ENCODE measurements at places on chromosomes 6 and 20. TPM values are rescaled to one million over a fixed set of nuclear protein-coding genes. Genes with fewer than 3 reads are reported as not detected.
A peak's percentile ranks its signal among the peaks of the same experiment; 100 is the strongest.

DNA sequence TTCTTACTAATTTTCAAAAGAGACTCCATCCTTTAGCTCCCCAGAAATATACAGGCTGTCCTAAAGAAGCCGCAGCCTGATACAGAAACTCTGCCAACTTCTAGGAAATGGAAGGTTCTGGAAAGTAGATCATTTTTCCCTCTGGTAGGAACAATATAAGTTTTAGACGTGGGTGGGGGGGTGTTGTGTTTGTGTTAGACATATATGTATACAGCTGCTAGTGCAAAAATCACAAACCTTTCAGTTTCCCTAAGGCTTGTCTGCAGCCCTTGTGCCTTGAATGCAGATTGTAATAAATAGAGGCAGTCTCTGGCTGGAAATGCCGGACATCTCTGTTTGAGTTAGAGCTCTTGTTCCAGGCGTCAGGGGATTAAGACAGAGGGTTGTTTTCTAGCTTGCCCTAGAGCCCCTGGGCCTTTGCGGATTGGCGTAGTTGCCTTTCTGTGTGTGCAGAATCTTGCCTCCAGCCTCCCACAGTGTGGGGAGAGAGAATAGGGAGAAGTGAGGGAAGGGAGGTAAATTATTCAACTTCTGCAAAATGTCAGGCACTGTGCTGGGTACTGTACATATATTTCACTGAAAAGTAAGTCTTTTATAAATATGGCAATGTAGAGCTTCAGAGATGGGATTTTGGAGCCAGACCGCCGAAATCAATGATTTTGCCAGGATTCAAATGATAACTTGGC, 269.7 kb downstream of the PRL start:
- DNase-seq: no peak

DNA sequence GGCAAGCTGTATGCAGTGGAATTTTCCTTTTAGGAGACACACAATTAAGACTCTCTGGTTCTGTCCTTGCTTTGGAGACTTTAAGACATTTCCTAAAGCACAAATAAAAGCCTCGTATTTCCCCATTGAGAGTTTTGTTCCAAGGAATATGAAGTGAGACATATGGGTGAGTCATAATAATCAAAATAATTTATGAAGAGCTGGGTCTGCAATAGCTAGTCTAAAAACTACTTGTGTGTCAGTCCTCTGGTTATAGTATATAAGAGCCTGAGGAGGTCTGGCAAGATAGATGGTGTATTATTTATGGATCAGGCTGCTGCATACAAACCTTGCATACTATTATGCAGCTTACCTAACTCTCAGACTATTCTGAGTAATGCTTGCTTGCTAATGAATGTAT, 142.6 kb downstream of the ADGRG6 start:
- DNase-seq: no peak

- no peak for DNase-seq
These were observed 21.5 kb downstream of the RAB44 start for GRCh38 chr6:36719126-36719525.

GRCh38 chr6:12065321-12066140, 53.4 kb downstream of the HIVEP1 start:
- DNase-seq: no peak

DNA sequence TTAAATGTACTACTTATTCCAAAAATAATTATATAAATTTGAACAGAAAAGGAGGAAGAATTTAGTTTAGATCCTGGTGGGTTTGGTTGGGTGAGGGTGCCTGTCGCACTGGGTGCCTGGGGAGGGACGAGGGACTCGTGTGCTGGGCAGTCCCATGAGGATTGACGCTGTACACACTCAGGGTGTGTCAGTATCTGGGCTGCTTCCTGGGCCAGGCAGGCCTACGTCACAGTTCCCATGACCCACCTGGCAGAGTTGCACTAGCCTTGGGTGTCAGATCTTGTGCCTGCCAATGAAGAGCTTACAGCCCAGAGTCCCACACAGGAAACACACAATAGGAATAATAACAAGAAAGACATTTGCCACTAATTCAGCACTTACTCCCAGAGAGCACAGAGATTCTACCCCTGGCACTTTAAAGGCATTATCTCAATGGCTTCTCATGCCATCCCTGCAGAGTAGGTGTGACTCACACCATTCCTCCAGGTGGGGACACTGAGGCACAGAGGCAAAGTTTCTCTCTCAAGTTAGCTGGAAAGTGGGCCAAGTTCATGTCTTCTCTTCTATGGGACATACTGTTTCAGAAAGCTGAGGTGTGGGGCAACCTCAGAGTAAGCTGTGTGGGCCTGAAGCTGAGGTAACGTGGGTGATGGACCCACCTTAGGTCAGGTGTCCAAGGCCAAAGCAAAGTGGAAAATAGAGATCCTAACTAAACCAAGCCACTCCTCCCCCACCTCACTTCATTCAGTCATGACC, 1.3 kb upstream of the SDCBP2 start:
- DNase-seq: no peak

GRCh38 chr20:52311209-52311794, 119.7 kb upstream of the ZFP64 start:
- no peak for DNase-seq

DNA sequence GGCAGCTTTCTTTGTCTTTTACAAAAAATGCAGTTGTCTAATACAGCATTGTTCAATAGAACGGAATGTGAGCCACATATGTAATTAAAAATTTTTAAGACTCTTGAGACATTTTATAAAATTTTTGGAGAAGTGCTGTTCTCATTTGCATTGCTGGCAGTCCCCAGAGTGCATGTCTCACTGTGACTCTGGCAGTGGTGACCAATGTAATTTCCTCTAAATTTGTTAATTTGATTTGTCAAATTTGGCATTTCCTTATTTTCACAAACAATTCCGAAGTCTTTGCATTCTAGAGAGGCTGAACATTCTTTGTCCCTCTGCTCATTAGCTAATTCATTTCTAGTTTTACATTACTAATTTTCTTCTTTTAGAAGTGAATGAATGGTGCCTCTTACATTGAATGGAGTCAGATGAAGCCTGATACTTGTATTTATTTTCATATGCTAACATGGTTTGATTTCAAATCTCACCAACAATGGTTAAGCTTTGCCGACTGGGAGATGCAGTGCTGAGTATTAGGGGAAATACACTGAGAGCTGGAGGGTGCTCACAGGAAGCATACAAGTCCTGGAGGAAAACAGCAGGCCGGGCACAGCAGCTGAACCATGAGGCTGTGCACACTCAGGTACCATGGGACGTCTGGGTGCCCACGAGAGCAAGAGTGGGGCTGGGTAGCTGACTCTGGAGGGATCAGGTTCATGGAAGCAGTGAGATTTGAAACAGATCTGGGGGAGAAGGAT, 68.5 kb upstream of the ARMC2 start:
- no peak for DNase-seq

- peak; percentile 62 for DNase-seq
These were observed 1.7 kb downstream of the RPS6KA2 start for GRCh38 chr6:166625356-166625755.

- peak; percentile 82 for DNase-seq
These were observed 230.9 kb upstream of the SULF2 start for GRCh38 chr20:48015943-48016723.

- DNase-seq: peak; percentile 89
These were observed 188.3 kb upstream of the AGPAT4 start for GRCh38 chr6:161462148-161462547.

DNA sequence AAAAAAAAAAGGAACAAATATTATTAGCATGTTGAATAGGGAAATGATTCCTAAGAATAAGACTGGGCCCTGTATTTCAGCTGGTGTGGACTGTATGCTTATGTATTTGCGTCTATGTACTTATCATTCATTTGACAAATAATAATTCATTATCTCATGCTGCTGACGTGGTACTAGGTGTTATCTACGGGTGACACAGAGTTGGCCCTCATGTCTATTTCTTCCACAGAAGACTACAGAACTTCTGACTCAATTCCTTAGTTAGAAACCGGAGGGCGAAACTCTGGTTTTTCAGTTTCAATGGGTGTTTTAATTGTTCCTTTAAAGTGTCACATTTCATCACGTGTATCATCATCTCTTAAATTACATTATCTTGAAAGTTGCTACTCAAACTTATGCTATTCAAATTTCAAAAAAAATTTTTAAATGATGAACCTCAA, 305.9 kb downstream of the CLIC5 start:
- DNase-seq: no peak

- DNase-seq: no peak
These were observed 178.2 kb upstream of the HEY2 start for GRCh38 chr6:125571207-125571755.

DNA sequence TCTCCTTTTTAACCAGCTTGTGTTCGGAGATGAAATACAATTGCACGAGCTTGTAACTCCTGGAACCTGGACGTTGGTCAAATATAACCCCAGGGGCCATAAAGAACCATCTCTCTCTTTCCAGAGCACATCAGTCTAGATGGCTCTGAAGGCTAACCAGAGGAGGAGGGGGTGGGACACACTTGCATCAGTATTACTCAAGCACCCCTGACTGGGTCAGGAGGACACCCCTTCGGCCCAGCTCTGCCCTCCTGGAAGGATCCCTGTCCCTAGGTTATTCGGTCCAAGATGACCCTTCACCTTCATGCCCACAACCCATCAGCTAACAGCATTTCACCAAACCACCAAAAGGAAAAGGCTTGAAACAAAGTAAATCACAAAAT, 67.1 kb downstream of the FYN start:
- no peak for DNase-seq

DNA sequence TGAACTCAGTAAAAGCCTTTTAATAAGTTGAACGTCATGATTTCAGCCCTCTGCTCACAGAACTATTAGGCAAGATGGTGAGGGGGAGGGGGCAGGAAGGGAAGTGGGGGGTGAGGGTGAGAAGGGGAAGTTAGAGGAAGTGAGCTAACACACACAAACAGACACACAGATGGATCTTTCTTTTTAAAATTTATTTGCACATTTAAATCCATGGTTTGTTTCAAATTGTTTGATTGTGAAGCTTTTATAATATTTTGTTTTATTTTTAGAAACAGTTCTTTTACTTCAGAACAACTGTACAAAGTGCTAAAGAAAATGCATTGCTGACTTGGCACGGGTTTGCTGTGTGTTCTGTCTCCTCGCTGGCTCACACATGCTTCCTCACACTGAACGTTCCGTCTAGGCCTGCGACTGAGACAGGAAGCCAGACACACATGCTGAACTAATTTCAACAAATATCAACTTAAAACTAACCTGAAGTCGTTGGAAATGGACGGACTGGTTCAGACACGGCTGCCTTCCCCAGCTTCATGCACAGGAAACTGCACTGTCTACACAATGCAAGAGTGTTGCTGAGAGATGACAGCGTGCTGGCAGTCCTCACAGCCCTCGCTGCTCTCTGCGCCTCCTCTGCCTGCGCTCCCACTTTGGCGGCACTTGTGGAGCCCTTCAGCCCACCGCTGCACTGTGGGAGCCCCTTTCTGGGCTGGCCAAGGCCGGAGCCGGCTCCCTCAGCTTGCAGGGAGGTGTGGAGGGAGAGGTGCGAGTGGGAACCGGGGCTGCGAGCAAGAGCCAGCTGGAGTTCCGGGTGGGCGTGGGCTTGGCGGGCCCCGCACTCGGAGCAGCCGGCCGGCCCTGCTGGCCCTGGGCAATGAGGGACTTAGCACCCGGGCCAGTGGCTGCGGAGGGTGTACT, 8.1 kb upstream of the ZBP1 start:
- no peak for DNase-seq

- peak; percentile 60 for DNase-seq
These were observed 5.6 kb upstream of the PHACTR3 start for GRCh38 chr20:59598625-59599310.

GRCh38 chr6:12013307-12013719, 1.2 kb downstream of the HIVEP1 start:
- no peak for DNase-seq

DNA sequence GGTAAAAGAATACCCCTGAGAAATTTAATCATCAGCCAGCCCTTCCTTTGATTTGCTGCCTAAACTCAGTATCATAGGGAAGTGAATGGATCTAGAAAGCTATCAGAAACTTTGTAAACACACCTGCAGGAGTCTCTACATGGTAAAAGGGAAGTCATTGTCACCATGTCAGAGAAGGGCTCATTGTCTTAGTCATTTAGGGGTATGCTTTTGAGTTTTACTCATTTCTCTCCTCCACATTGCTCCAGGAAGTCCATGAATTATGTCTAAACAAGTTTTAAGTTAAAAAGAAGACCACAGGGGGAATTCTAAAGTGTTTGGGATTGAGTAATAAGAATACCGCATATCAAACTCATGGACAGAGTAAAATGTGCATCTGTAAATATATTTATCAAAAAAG, 2.5 kb downstream of the SLC17A1 start:
- no peak for DNase-seq

DNA sequence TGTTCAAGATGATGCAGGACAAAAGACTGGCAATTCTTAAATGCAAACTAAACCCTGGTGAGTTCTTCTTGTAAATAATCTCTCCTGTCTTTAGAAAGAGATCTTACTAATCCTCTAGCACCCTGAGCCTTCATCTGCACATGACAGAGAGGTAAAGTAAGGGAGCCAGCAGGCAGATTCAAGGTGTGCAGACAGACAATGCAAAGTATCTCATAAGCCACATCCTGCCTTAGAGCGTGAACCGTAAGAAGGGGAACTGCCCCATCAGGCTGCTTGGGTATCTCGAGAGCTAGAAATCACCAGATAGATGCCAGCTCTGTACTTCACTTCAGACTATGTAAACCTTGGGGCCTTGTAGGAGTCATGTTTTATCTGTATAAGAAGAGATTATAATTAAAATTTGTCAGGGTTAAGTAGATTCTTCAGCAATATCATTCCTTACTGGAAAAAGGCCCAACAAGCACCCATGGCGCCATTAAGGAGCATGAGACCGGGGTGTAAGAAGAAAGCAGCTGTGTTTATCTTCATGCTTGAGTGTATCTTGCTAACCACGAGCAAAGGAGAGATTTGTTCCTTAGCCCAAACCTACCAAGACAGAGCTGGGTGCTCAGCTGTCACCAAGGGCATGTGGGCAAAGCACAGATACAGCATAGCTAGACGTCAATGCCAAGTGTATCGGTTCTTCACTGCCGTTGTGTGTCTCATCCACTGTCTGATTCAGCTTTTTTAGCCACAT, 24.4 kb downstream of the CNR1 start:
- DNase-seq: no peak

DNA sequence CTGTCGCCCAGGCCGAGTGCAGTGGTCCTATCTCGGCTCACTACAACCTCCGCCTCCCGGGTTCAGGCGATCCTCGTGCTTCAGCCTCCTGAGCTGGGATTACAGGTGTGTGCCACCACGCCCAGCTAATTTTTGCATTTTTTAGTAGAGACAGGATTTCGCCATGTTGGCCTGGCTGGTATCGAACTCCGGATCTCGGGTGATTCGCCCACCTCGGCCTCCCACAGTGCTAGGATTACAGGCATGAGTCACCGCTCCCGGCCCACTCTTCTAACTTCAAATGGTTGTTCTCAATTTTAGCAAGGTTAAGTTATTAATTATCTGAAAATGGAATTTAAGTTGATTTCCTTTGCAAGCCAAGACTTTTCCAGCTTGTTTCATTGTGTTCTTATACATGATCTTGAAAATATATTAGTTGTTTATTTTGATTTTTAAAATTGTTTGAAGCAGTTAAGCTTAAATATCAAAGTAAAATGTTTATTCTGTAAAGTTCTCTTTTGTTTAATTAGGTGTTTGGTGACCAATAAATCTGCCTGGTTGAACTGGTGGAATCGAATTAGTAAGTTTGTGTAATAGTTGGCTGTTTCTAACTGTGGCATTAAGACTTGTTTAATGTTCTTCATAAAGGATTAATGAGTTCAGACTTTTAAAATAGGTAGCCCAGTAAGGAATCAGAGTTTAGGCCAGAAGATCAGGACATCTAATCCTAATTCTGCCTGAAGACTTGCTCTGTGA, 2.3 kb downstream of the PM20D2 start:
- no peak for DNase-seq

Gene SLCO4A1
- total RNA-seq: 34.8 TPM

Gene ACTL10
- not detected for total RNA-seq

Gene OR2H2
- total RNA-seq: not detected

Gene SRSF12
- 0.10 TPM for total RNA-seq

Gene TMEM14B
- 240 TPM for total RNA-seq

Gene MAP7
- total RNA-seq: 1.0 TPM

Gene GDAP1L1
- not detected for total RNA-seq

All from A172 (cell line).